ENCODE measurements at places on chromosomes 3 and 15.

DNA sequence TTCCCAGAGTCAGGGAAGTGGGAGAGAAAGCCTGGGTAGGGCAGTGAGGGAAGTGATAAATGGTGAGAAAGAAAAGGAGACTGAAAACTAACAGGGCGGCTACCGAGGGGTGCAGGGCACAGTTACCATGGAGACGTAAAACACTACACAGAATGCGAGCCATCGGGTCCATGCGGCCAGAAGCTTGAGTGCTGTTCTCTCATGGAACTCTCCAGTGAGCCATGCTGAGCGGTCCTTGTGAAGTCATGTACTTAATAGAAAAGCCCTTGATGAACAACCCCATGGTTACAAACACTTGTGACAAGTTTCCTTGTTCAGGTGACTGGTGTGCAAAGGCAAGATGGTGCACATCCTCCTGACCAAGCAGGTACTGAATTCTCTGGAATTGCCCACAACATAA, 3.7 kb upstream of the PLA2G4F start:
- DNase-seq = no peak

DNA sequence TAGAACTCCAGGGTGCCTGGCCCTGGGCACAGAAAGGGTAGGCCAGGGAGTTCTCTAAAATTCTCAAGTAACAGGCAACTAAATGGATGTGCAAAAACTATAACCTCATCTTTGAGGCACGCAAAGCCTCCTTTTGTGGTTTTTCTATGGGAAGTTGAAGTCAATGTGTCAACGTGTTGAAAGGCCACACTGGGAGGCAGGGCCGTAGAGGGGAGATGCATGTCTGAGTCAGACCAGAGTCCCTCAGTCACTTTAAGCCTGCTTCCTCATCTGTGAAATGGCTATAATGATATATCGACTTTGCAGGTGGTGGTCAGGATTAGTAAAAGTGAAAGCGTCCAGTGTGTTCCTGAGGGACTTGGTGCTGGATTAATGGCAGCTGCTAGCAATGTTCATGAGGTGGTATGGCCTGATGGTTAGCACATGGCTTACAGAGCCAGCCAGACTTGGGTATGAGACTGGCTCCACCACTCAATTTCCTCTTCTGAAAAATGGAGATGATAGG, 17.0 kb downstream of the TGM5 start:
- DNase-seq = no peak

- no peak for DNase-seq
These were observed 299.5 kb upstream of the RASGRP1 start for GRCh38 chr15:38864122-38864521.

GRCh38 chr3:57877116-57877515, 121.0 kb downstream of the SLMAP start:
- DNase-seq = no peak

DNA sequence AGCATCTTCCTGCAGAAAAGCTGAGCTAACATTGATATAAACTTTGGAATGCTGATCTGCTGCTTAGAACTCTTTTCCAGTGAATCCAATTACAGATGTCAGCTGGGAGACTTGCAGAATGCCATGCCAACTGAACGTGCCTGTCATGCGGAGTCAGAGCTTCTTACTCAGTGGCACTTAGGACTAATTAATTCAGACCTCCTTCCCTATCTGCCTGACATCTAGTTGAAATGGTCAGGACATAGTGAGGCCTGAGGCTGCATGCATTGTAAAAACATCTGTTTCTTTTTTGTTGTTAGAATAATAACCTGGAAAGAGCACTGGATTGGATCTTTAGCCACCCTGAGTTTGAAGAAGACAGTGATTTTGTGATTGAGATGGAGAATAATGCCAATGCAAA, 112.6 kb downstream of the USP13 start:
- no peak for DNase-seq

DNA sequence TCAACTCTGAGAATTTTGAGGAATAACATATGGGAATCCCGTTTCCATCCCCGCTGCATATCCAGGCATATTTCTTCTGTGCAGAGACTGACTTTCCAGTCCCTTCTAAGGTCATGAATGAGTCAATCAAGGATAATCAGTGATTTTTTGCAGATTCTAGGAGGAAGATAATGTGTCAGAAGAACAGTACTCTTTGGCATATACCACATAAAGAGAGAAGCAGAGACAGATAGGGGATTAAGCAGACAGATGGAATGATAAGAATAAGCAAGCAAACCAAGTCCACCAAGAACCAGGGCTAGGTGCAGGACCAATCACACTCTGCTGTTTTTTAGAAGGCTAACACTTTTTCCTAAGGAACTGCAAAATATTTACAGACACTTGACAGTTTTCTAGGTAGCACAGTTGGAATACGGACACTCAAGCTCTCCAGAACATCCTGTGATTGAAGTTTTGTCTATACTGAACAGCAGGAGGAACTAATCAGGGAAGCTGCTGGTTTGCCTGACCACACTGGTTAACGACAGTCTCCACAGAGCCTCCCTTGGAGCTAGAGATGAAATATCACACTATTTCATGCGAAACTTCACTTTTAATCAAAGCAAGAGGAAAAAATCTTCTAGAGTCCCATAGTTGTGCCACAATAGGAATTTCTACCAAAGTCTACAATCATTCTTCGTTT, 450.0 kb upstream of the KCNMB2 start:
- DNase-seq = no peak

DNA sequence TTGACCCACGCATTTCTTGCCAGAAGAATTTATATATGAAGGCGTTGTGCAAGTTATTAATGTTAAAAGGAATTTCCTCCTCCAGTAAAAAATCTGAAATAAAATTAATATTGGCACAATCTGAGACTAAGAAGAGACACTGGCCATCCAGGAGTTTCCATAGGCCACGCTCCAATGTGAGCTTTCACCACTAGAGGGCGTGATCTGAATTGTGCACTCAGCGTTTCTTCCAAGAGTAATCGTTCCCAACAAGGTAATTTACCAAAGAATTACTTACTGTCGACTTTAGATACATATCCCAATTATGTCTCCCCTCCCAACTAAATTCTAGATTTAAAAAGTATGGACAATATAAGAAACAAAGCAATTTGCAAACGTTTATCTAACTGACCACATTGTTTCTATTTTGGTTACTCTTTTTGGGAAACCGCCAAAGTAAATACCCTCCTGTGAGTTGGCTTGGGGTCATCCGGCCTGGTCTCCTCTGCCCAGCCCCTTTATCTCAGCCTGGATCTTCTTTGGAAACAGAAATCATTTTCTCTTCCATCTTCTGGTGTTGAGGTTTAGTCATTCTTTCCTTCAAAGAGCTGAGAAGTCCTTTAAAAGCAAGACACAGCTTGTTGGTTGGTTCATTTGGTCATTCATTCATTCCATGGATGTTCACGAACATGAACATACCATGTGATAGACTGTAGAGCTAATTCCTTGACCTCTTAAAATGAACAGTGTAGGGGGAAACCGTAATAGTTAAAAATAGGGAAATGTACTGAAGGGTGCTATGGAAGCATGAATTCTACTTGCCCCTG, 26.2 kb downstream of the POLR2M start:
- no peak for DNase-seq

GRCh38 chr15:44011238-44011854, 183.7 kb downstream of the FRMD5 start:
- no peak for DNase-seq

GRCh38 chr3:58079773-58080172, 71.6 kb downstream of the FLNB start:
- no peak for DNase-seq

DNA sequence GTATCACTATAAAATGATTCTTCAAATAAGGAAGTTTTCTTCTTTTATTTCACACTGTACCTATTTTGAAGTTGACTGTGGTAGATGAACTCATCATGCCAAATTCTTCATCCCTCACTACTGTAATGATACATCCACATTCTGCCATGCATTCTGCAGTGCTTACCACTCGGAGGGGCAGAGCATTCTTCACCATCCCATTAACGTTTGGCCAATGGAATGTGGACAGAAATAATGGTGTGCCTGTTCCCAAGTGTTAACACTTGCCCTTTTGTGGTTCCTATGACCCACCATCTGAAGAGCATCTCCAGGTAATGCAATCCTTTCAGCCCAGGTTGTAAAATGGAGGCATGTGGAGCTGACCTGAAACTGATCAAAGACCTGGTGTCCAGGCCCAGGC, 18.6 kb downstream of the GOLIM4 start:
- DNase-seq = no peak

DNA sequence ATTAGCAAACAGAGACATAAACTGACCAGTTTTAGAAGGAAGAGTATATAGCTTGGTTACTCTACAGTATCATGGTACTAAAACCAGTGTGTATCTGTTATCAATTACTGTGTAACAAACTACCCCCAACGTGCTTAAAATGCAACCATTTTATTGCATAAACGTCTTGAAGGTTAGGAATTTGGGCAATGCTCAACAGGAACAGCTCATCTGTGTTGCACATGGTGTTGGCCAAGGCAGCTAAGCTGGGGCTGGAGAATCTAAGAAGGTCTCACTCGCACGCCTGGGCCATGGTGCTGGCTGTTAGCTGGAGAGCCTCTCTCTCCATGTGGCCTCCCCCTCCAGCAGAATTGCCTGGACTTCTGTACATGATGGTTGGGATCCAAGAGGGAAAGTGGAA, 81.2 kb upstream of the THBS1 start:
- no peak for DNase-seq

- no peak for DNase-seq
These were observed 544.2 kb downstream of the FOXP1 start for GRCh38 chr3:71039332-71039731.

DNA sequence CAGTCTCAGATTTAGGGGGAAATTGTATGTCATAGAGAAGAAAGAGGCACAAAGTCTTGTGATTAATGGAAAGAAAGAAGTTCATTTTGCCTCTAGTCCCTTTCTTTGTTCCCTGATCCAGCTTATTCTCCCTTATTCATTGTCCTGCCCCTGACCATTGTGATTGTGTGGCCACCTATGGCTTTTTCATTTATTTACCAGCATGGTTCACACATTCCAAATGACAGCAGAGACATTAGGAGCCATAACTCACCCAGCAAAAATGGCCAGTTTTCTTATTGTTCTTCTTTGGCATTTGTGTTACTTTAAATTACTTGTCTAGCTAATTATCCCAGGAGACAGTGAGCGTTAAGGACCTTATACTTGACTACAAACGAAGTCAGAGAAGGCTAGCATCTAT, 36.3 kb upstream of the SGO1 start:
- DNase-seq = no peak

DNA sequence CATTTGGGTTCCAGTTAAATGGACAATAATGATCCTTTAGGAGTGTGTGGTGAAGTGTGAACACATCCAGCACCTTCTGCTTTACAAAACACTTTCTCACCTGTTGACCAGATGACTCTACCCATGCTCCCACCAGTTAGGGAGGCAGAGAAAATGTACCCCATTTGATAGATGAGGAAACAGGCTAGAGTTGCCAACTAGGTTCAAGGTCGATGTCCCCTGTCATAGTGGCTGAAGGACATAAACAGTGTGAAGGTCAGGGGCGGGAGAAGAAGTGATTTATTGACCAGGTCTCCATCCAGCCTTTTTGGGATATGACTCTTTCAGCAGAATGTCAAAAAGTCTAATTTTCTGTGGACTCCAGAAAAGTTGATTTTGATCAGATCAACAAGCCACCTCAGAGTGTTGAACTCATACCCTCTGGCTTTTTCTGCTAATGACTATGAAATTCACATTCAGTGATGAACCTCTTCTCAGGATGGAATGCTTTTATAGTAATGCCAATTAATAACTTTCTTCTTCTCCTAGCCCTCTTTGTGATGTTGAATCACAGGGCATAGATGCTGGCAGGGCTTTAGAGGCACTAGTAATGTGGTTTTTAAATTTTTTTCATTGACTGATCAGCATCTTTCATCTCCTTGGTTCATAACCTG, 57.5 kb downstream of the CPN2 start:
- DNase-seq = no peak

GRCh38 chr3:23519314-23520208, 286.2 kb upstream of the UBE2E1 start:
- no peak for DNase-seq

GRCh38 chr15:40072216-40072990, 33.4 kb upstream of the SRP14 start:
- no peak for DNase-seq

DNA sequence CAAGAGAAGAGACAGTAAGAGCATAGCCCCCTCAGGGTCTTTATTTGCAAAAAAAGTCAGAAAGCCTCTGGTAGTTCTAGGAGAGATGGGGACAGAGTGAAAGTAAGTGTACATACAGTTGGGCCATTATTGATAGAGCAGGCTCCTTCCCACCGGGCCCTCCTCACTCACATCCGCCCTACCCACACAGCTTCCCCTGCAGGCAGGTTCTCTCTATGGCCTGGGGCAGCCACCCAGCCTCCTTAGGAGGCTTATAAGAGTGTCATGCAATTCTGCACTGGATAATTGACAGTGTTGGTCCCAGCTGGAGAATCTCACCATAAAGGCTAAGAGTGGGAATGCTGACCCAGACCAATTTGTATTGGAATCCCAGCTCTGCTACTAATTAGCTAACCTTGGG, 49.5 kb downstream of the SLC30A4 start:
- no peak for DNase-seq

DNA sequence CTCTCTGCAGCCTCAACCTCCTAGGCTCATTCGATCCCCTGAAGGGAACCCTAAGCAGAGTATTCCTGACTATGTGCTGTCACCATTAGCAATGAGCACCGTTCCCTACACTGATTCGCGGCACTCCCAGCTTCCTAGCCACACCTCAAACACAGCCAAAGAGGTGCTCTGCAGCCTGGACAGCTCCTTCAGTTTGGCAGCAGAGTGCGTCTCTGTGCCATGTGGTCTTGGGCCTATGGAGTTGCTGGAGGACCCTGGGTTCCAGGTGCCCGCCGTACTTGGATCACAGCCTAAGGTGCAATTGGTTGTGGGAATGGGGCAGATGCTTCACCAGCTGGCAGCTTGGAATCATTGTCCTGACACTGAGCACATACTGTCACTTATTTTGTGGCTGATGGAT, 17.3 kb upstream of the IL12A start:
- DNase-seq = no peak

GRCh38 chr3:179723617-179724016, 70.8 kb downstream of the USP13 start:
- no peak for DNase-seq

DNA sequence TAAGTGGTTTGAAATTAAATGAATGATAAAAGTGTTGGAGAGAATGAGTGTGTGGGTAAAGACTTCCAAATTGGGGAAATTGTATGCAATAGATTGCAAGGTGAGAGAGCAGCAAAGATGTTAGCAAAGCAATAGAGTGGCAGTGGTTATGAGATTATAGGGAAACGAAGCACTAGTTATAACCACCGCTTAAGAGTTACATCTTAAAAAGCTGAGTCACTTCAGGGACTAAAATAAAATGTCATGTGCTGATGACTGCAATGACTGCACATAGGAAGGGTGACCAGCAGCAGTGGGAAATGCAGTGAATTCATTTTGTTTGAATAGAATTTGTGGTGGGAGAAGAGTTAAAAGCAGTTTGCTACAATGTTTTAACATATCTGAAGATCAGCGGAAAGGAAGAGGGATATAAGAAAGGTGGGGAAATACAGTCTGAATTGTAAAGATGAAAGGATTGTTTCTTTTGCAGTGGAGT, 127.3 kb downstream of the RAP2B start:
- no peak for DNase-seq

DNA sequence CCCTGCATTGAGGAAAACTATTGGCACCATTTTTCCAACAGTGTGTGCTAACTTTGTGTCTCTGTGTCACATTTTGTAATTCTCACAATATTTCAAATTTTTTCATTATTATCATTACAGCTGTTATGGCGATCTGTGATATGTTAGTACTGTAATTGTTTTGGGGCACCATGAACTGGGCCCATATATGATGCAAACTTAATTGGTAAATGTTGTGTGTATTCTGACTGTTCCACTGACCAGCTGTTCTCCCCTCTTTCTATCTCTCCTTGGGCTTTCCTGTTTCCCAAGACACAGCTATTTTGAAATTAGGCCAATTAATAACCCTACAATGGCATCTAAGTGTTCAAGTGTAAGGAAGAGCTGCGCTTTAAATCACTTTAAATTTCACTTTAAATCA, 2.2 kb upstream of the CYP8B1 start:
- no peak for DNase-seq
